ENCODE measurements at places on chromosomes 12 and 14. TPM values are rescaled to one million over a fixed set of nuclear protein-coding genes. Genes with fewer than 3 reads are reported as not detected.
A peak's percentile ranks its signal among the peaks of the same experiment; 100 is the strongest.

The RD3L gene
- not detected for total RNA-seq

The KRT75 gene
- not detected for total RNA-seq

- no peak for DNase-seq
Measured at GRCh38 chr12:119746169-119746568, 78.2 kb downstream of the PRKAB1 start.

- DNase-seq, result no peak
Measured at GRCh38 chr14:104175811-104176210, 37.4 kb downstream of the KIF26A start.

DNA sequence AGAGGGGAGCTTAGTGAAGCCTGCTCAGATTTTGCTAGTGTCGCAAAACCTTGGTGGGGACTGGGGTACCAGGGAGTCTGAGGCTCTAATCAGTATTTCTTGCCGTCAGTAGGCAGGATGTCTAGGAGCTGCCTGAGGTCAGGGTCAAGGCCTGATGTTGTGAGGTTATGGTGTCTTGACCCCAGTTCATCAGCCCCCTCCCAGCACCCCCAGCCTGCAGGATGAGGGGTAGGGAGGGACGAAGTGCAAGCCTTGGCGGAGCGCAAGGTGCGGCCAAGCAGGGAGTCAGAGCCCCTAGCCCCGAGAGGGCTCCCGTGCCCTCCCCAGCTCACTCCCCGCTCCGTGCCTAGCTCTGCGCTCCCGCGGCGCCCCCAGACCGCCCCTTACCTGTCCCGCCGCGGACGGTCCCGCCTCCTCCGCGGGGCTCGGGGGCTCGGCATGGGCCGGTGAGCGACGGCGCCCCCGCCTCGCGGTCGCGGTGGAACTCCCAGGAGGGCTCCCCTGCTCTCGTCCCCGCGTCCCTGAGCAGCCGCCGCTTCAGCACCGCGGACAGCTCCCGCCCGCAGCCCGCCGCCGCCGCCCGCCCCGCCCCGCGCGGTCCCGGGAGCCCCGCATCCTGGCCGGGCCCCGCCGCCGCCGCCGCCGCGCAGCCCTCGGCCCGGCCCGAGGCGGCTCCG, 347 bp downstream of the SYNDIG1L start:
- DNase-seq, result peak; percentile 81

The INHBE gene
- not detected for total RNA-seq

GRCh38 chr14:35341454-35341750, 49.2 kb downstream of the PSMA6 start:
- DNase-seq, result no peak

- DNase-seq, result no peak
Measured at GRCh38 chr14:23524954-23525353, 26.6 kb downstream of the ZFHX2 start.

The VIPAS39 gene
- 13.4 TPM for total RNA-seq

The LRFN5 gene
- total RNA-seq, result 5.5 TPM

- no peak for DNase-seq
Measured at GRCh38 chr12:57528176-57528575, 5.6 kb downstream of the MBD6 start.

DNA sequence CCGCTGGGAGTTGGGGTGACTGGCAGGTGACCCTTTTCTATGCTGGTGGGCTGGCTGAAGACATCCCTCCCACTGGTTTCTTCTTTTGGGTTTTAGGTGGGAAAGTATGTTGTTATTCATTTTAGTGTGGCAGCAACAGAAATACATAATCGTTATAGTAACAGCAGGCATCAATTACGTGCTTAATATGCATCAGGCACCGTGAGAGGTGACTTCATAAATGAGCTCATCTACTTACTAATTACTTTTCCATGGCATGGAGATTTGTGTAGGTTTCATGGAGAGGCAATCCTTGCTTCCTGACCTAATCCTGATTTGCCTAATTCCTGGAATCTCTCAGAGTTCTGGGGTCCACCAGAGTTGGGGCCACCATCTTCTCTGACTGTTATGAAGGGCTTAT, 13.4 kb upstream of the CELA1 start:
- no peak for DNase-seq

The KRT74 gene
- not detected for total RNA-seq

DNA sequence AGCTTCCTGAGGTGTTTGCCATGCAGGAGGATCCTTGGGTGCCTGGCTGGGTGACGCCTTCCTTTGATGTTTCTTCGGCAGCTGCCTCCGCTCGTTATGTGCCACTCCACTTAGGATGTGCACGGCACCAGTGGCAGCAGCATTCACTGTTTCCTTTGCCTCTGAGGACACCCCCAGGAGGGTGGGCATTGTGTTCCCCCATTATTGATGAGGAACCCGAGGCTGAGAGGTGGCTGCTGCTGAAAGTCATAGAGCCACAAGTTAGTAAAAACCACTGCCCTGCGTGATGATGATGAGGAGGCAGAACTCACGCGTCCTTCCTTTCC, 41.2 kb downstream of the EP400 start:
- peak; percentile 67 for DNase-seq

- no peak for DNase-seq
Measured at GRCh38 chr14:74859757-74860552, 16.0 kb downstream of the PROX2 start.

The ARHGAP9 gene
- 16.2 TPM for total RNA-seq

The MYBPC1 gene
- not detected for total RNA-seq

GRCh38 chr12:123483602-123484248, 25.8 kb downstream of the SNRNP35 start:
- DNase-seq, result peak; percentile 41

DNA sequence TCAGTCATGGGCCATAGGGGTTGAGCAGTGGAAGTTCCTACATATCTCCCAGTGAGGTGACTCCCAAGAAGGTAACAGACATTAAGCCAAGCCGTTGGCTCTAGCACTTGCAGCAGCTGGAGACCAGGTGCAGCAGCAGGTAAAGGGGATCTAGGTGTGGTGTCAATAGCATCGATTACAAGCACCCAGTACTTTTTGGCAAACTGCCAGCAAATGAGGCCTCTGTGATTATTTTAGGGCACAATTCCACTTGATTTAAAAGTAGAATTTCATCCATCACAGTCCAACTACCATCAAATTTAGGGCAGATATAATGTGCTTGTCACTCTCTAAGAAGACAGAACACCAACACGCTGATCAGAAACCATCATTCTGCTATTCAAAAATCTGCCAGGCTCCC, 224.1 kb upstream of the EGLN3 start:
- no peak for DNase-seq

GRCh38 chr12:34336619-34337465, 314.5 kb downstream of the ALG10 start:
- no peak for DNase-seq

DNA sequence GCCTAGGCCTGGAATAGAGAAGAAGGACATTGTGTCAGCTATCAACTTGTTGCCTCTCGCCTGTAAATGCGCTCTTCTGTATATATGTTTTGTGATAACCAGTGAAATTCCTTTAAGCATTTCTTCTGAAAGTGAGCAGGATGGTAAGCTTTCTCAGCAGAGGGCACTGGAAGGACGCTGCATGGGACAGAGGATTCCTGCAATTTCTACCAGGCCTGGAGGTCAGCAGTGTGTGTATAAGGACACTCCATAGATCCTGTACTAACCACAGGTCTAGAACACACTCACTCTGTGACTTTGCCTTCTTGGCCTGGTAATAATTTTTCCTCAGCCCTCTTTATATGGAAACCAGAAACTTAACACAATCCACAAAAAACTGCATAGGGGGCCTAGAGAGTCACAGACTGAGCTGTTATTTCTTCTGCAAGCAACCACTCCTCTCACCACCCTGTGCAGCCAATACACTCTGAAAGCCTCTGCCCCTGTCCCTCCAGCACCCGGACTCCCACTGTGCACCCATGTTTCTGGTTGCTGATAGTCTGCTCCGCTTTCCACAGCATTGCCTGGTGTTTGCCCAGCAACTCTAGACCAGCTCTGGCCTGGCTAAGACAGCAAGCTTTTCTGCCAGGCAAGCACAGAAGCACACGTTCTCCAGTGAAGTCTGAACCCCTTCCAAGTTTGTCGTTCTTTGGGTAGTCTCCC, 94.0 kb upstream of the RMST start:
- DNase-seq, result no peak

The ZNF891 gene
- total RNA-seq, result 3.5 TPM

DNA sequence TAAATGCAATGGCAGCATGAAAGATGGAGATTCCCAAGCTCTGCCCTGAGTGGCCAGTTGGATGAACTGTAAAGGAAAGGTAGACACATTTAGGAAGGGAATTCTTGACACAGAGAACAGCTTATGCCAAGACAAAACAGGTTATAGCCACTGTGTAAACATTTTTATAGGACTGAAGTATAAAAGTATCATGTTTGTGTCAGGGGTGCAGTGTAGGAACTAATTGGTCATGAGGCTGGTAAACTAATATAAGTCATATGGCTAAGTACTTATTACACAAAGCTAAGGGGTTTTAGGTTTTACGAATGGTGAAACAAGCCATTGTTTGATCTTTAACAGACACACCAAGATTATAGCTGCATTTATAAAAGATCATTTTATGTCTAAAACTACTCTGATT, 207.7 kb upstream of the SLC16A7 start:
- DNase-seq, result no peak

The NANOG gene
- 0.57 TPM for total RNA-seq

DNA sequence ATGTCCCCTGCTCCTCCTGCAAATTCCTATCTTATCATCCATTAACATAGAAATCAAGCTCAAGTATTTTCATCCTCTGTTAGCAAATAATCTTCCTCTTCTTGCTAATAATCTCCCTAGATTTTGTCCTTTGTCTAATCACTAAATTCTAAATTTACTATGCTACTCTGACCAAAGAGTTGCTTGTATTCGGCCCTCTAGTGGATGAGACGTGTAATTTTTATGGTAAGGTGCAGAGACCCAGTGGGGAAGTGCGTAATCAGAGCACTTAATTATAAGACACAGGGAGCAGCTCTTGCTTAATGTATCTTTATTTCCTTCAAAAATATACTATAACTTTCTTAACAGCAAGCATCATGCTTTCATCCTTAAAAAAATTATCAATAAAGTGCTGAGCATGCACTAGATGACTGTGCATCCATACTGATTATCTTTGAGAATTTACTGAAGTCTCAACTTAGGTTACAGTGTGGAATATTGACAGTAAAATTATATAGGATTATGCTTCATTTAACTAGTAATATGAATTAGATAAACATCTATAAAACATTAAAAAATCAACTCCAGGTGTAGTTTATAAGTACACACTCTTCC, 212.6 kb downstream of the SLC16A7 start:
- DNase-seq, result no peak

The KRT3 gene
- total RNA-seq, result not detected

GRCh38 chr12:68389305-68389704, 57.1 kb upstream of the MDM1 start:
- no peak for DNase-seq

DNA sequence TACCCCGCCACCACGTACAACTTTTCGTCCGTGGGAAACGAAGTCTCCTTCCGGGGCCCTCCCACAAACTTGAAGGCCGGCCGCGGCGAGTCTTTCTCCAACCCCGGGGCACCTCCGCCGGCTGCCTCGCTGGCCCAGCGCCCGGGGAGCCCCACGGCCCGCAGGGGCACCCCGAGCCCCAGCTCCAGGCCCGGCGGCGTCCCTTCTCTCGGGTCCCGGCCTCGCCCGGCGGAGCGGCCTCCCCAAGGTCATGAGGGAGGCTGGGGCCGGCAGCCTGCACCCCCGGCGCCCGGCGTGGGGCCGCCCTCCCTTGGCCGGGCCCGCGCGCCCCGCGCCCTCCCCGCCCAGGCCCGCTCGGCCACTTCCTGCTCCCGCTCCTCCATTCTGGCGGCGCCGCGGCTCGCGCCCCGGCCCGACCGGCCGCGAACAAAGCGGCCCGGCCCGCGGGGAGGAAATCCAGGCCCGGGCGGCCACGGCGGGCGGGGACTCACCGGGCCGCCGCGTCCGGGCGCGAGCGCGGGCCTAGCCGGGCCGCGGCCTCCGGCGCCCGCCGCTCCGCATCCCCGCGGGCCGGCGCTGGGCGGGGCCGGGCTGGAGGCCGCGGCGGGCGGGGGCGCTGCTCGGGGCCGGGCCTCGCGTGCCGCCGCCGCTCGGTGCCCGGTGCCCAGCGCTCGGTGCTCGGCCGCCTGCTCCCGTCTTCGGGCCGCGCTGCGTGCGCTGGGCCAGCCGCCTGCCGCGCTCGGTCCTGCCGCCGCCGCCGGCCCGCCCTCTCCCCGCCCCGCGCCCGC, at the start of gene AKT1:
Gene AKT1 (minus strand): TSS at position 756 of the 788 bp plus-strand sequence. CDS start 3,105 bp downstream, outside the sequence.
- no peak for DNase-seq

- DNase-seq, result peak; percentile 66
Measured at GRCh38 chr12:10111451-10111850, 12.7 kb upstream of the CLEC1A start.

The RPGRIP1 gene
- total RNA-seq, result 2.3 TPM

The CEBPE gene
- 0.29 TPM for total RNA-seq

The COCH gene
- 2.9 TPM for total RNA-seq

DNA sequence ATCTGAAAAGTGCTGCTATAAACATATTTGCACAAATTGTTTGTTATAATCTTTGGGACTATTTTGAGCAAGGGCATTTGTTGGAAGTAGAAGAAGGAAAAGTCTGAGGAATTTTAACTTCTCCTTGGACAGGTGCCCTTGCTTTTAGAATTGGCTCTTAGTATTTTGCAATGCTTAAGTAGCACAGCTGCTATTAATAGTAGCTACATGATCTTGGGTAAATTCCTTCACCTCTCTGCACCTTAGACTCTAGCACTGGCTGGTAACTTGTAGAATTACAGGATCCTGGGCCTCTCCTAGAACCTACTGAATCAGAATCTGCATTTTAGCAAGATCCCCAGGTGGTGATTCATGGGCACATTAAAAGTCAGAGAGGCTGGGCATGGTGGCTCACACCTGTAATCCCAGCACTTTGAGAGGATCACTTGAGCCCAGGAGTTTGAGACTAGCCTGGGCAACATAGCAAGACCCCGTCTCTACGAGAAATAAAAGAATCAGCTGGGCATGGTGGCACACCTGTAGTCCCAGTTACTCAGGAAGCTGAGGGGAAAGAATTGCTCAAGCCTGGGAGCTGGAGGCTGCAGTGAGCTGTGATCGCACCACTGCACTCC, 10.8 kb upstream of the TMEM120B start:
- no peak for DNase-seq

DNA sequence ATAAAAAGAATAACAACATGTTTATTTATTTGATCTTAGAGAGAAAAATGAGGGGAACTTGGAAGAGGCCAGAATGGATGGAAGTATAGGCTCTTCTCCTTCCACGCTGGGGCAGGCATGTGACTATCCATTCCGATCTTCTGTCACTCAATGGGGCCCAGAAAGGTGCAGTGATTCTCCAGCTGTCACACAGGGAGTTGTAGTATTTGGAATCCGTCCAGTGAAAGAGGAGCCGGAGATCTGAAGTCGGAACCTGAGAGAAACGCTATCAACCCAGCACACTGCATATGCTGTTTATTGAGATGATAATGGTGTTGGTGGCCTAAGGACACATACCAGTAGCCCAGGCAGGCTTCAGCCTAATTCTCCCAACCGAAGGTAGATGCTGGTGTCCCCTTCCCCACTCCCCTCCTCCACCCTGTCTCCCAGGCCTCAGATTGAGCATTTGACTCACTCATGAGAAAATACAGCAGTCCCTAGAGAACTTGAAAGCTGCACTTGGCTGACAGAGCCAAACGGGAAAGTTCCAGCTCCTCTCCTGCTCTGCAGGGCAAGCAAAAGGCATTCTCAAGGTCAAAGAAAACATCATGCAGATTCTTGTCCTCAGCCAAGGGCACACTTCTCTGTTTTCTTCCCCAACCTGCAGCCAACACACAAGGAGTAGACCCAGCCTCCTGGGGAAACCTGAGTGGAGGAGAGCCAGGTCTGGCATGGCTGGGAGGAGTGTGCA, 100.4 kb downstream of the IRF2BPL start:
- no peak for DNase-seq

The DHRS2 gene
- total RNA-seq, result not detected

GRCh38 chr12:9776781-9777180, 16.1 kb upstream of the CD69 start:
- no peak for DNase-seq

Measured in aorta (tissue), 5 donors.